ENCODE measurements at places on chromosomes 2 and 18.
A peak's percentile ranks its signal among the peaks of the same experiment; 100 is the strongest.

- no peak for DNase-seq
Observed at GRCh38 chr2:128357506-128358370, 39.1 kb upstream of the HS6ST1 start.

- DNase-seq, result no peak
Observed at GRCh38 chr2:65662654-65663432, 230.4 kb upstream of the SPRED2 start.

DNA sequence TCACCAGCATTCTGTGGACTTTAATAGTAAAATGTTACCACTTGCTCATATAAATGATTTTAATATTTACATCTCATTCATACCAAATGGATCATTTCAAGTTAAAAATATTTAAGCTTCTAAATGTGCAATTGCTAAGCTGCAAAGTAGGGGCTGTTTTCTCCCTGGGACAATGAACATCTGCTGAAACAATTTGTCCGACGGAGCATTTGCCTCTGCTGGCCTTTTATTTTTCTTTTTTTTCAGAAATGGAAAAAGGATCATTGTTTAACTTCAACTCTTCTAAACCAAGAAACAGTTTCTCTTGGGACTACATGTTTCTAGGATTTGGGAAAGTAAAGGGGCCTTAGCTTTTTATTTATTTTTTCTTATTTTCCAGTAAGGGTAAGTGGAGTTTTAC is 43.8 kb upstream of the ITPRID2 start:
- no peak for DNase-seq

- DNase-seq, result no peak
Observed at GRCh38 chr2:56299171-56299691, 115.4 kb downstream of the CCDC85A start.

- DNase-seq, result no peak
Observed at GRCh38 chr2:161004379-161004778, 155.8 kb upstream of the TANK start.

GRCh38 chr2:28580078-28580477 is 84.2 kb downstream of the PLB1 start:
- DNase-seq, result no peak

DNA sequence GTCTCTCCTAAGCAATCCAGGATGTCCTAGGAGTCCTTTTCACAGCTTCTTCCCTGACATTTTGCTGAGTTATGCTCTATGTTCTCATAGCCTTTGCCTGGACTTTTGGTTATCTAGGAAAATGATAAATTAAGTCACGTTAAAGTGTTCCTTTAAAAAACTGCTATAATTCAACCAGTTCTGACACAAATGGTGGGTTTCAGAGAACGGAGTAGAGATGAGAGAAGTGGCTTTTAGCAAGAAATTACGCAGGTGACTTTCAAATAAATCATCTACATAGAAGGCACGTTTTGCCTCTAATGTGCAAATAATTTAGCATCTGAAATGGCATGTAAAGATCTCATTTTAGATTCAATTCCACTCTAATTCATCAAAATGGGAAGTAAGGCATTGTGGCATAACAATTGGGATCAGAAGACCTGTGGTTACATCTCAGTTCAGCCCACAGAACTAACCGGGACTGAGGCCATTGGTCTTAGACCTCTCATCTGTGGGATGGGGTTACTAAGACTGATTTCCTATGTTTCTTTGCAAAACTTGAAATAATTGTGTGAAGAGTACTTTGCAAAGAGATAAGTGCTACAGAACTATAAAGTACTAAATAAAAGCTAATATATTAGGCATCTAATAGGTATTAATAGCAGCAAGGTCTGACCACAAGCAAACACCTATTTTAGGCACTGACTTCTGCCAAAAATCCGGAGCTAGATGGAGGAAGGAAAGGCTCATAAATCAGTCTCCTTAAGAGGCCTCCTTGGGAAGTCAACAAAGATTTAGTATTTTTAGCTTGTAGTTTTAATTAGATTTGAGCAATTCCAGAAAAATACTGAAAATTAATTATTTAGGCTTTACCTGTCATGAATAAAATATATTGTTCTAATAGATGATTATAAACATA is 211.4 kb downstream of the PIEZO2 start:
- DNase-seq, result no peak

DNA sequence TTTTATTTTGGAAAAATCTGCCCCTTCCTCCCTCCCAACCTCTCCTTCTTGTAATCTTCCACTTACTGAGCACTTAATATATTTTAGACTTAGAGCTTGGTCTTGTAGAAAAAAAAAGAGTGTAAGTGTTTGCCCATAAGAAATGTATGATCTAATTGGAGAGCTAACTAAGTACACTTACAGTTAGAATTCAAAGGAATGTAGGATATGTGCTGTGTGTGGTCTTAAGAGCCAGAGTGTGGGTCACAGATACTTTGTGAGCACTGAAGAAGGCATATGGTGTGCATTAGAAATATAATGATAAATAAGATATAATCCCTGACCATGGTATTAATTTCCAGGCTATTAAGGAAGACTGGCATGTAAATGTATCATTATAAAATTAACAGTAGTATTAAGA is 91.8 kb upstream of the ZNF521 start:
- no peak for DNase-seq

DNA sequence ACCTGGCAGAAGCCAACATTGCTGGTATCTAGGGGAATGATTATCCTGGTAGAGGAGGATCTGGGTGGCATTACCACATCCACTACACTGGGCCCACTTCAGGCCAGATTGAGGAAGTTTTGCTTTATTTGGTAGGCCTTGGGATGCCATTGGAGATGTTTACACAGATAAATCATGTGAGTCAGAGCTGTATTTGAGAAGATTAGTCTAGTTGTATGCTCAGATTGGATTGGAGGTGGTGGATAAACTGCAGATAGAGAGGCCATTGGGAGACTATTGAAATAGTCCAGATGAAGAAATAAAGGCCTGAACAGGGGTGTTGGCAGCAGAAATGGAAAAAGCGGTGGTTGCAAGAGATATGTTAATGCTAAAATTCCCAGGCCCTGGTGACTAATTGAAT is 81.5 kb downstream of the EFEMP1 start:
- no peak for DNase-seq

GRCh38 chr18:2907550-2908135 is 60.8 kb downstream of the EMILIN2 start:
- peak; percentile 63 for DNase-seq

- DNase-seq, result peak; percentile 64
Observed at GRCh38 chr2:68438455-68439303, 28.4 kb downstream of the FBXO48 start.

- no peak for DNase-seq
Observed at GRCh38 chr18:12056034-12056883, 37.4 kb upstream of the ANKRD62 start.

GRCh38 chr2:177731384-177731783 is 338.8 kb downstream of the AGPS start:
- no peak for DNase-seq

DNA sequence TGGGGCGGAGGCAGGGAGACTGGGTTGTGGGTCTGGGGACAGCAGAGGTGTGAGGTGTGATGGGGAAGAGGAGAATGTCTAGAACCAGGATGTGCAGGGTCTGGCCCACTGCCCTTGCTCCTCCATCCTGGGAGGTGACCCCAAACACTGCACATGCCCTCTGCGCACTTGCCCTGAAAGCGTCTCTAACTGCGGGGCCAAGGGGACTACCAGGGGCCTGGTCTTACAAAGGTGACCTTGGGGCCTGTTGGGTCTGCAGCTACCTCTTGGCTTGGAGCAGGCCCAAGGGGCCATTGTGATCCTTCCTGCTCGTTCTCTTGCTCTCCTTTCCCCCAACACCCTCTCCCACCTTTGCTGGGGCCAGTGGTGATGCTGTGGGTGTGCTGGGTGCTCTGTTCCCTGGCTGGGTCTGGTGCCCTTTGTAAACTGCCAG is 48.0 kb upstream of the FAHD2A start:
- DNase-seq, result no peak

DNA sequence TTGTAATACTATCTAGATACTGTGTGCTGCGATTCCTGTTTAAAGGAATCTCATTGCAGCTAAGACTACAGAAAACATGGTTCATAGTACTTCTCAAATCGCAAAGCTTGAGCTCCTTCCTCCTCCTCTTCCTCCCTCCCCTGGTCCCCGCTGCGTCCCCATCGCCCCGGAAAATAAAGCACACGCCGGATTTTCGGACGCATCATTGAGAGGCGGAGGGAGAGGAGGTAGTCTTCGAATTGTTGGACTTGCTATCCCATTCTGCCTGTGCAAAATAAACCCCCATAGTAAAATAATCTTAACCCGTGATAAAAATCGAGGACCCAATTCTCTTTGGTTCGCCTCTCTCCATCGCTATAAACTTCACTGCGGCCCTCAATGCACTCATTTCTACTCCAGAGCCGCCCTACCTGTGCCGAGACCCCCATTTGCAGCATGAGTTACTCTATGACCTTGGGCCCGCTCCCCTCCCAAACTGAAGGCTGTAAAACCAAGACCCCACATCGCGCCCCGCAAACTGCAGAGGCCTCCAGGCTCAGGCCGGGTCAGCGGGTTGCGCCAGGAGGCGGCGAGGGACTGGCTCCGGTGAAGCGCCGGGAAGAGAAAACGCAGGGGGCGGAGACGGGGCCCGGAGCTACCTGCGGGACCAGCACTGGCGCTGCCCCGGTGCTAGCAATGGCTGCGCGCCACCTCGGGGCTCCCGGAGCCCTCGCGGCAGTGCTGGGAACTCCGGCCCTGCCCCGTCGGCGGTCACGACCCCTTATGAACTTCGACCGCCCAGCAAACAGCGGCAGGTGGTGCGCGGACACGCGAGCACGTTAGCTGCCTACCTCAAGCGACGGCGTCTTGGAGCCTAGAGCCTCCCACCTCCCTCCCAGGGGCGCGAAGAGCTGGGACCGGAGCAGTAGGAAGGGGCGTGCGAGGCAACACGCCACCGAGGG is 649 bp downstream of the ESCO1 start:
- DNase-seq, result no peak

GRCh38 chr2:64537991-64538390 is 13.9 kb downstream of the AFTPH start:
- DNase-seq, result no peak

DNA sequence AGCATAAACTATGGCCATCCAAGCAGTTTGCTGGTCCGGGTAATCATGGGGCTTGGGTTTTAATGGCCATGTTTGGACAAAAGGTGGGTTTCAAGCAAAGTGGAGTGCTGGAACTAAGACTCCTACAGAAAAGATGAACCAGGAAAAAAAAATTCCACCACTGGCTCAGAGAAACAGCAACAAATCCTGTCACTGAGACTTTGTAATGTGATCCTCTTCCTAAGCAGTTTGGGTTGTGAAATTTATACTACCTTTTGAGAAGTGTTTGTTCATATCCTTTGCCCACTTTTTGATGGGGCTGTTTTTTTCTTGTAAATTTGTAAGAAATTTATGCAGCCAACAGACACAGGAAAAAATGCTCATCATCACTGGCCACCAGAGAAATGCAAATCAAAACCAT is 40.2 kb downstream of the MRPL33 start:
- DNase-seq, result no peak

- no peak for DNase-seq
Observed at GRCh38 chr18:9753846-9754245, 45.7 kb downstream of the RAB31 start.

DNA sequence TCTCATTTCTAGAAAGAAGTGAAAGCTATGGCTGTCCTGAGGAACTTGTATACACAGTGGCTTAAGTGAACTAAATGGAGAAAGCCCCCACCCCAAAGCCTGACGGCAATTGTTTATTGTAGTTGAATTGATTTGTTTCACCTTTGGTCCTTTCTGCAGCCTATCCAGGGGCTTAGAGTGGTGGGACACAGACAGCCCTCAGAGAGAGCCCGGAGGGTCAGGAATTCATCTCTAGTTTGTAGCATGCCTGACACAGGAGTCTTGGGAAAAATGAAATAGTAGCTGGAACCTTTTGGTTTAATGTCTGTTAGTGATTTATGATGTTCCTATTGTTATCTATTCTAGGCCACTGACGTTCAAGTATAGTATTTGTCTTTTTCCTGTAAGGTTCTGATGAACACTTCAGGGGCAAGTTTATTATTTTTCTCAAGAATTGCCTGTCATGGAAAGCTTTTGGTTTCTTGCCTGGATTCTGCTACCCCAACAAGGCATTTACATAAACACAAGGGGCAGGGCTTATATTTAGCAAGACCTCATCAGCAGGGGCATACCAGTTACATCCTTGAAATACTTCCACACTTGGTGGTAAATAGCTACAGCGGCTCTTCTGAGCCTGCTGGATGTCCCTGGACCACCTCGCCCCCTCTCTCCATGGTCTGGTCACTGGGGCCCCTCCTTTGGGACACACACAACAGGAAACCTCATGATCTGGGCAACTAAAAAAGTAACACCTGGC is 44.4 kb downstream of the KCNE4 start:
- no peak for DNase-seq

GRCh38 chr2:187890690-187891089 is 336.5 kb upstream of the TFPI start:
- DNase-seq, result no peak

- DNase-seq, result no peak
Observed at GRCh38 chr2:182586426-182586825, 129.6 kb upstream of the DNAJC10 start.

GRCh38 chr2:218265626-218266025 is 4.3 kb downstream of the AAMP start:
- DNase-seq, result no peak

DNA sequence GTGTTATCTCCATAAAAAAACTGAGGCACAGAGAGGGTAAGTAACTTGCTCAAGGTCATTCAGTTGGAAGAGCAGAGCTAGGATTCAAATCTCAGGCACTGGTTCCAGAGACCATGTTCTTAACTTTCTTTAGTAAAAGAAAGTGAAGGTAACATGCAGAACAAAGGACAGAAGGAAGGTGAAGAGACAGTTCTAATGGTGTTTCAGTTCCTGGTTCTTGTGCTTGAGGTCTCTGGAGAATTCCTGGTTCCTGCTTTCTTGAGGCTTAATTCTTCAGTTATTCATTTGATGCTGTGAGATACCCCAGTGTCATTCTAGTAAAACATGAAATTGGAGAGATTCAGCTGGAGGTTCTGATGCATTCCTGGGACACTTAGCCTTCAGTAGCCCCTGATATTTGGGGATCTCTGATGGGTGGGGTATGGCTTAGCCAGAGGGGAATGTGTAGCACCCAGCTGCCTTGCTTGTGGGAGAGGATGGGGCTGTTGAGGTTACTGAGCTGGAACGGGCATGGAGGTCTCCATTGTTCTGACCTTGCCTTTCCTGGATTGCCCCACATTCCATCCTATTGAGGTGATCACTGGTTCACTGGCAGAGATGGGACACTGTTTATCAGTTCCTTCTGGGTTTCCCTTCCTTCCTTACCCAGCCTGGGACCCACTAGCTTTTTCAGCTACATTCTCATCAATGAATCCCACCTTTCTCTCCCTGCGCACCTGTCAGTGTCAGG is 46.8 kb downstream of the SEMA4F start:
- no peak for DNase-seq

GRCh38 chr2:183866666-183867065 is 731.7 kb upstream of the ZNF804A start:
- DNase-seq, result no peak

GRCh38 chr2:68594674-68595492 is 48.5 kb upstream of the PROKR1 start:
- peak; percentile 5 for DNase-seq

GRCh38 chr18:7084080-7085065 is 33.2 kb downstream of the LAMA1 start:
- no peak for DNase-seq
